ENCODE measurements at places on chromosomes 12 and 14. TPM values are rescaled to one million over a fixed set of nuclear protein-coding genes. Genes with fewer than 3 reads are reported as not detected.

Gene GPR84
- total RNA-seq: not detected

Gene TMEM233
- 0.50 TPM for total RNA-seq

Gene NKX2-8
- total RNA-seq: not detected

Gene TM9SF1
- total RNA-seq: 44.5 TPM

Gene ADCY4
- total RNA-seq: 32.9 TPM

- DNase-seq: no peak
Measured at GRCh38 chr14:81062380-81062779, 107.0 kb downstream of the TSHR start.

- no peak for DNase-seq
Measured at GRCh38 chr12:120367233-120367923, 1.6 kb downstream of the MSI1 start.

- no peak for DNase-seq
Measured at GRCh38 chr14:100267990-100268389, 29.0 kb downstream of the YY1 start.

- peak; percentile 53 for DNase-seq
Measured at GRCh38 chr12:104769144-104769561, 188.9 kb downstream of the SLC41A2 start.

- DNase-seq: no peak
Measured at GRCh38 chr12:59431266-59431665, 164.6 kb upstream of the SLC16A7 start.

DNA sequence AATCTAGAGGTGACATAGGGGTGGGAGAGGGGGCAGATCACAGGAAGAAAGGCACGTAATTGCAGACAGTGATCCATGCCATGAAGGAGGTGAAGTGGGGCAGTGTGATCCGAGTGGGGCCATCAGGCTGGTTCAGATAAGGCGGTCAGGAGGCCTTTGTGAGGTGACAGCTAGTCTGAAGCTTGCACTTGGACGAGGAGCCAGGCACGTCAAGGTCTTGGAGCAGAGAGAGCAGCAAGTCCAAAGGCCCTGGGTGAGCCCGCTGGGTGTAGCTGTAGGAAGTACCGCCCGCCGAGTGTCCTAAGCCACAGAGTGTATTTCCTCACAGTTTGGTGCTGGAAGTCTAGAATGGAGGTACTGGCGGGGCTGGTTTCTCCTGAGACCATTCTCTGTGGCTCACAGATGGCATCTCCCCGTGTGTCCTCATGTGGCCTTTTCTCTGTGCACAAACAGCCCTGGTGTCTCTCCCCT lies 23.6 kb downstream of the RHOF start:
- no peak for DNase-seq

DNA sequence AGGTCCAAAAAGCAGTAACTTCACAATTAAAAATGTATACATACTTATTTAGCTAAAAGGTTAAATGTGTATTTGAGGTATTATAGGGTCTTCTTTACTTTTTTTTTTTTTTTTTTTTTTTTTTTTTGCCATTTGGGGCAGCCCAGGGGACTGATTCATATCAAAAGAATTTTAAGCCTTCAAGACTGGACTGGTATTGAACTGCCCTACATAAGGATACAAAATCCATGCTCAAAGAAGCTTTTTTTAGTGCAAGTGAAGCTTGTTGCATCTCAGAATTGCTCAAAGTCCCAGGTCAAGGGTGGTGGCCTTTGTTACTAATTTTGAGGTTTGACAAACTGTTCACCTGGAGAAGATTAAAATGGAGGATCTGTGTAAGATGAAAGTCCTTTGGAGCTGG lies 124.0 kb downstream of the APAF1 start:
- DNase-seq: no peak

GRCh38 chr12:25056486-25057130 lies 107.7 kb upstream of the BCAT1 start:
- no peak for DNase-seq

DNA sequence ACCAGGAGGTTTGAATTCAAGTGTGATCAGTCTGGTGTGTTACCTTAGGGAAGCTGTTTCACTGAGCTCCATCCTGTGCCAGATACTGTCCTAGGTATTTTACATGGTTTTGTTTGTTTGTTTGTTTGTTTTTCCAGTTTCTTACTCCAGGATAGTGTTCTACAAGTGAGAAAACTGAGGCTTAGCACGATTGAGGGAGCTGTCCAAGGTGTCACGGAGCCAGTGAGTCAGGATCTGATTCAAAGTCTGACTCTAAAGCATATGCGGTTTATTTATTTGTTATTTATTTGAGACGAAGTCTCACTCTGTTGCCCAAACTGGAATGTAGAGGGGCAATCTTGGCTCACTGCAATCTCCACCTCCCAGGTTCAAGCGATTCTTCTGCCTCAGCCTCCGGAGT lies 79.7 kb upstream of the GNG2 start:
- DNase-seq: no peak

DNA sequence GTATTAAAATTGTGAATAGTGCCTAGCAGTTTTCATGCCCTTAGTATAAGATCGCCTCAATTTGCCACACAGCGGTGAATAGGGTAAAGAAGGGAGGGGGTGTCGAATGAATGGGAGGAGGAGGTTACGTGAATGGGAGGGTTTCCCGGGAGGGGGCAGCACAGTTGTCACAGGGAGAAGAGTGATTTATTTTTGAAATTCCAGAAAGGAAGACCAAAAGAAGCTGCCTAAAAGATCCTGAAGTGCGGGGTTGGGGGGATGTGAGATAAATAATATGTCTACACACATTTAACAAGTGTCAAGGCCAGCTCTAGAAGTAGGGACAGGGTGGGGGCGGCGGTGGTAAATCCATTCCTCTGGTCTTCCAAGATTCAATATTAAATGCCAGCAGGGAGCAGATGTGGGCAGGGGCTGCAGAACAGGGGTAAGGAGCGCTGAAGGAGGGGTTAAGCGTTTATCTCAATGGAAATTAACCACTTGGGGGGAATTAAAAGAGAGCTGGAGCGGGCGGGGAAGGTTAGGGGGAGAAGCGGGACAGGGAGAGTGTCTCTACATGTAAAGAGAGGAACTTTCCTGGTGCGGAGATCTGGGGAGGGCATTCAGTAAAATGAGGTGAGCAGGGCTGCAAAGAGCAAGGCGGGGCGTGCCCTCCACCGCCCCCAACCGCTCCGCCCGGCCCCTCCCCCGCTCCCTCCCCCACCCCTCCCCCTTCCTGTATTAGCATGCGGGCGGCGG lies 867 bp downstream of the C12orf42 start:
- DNase-seq: no peak

- no peak for DNase-seq
Measured at GRCh38 chr12:62693376-62694050, 226.9 kb downstream of the MON2 start.

GRCh38 chr12:107906707-107907106 lies 132.2 kb downstream of the ASCL4 start:
- DNase-seq: no peak

DNA sequence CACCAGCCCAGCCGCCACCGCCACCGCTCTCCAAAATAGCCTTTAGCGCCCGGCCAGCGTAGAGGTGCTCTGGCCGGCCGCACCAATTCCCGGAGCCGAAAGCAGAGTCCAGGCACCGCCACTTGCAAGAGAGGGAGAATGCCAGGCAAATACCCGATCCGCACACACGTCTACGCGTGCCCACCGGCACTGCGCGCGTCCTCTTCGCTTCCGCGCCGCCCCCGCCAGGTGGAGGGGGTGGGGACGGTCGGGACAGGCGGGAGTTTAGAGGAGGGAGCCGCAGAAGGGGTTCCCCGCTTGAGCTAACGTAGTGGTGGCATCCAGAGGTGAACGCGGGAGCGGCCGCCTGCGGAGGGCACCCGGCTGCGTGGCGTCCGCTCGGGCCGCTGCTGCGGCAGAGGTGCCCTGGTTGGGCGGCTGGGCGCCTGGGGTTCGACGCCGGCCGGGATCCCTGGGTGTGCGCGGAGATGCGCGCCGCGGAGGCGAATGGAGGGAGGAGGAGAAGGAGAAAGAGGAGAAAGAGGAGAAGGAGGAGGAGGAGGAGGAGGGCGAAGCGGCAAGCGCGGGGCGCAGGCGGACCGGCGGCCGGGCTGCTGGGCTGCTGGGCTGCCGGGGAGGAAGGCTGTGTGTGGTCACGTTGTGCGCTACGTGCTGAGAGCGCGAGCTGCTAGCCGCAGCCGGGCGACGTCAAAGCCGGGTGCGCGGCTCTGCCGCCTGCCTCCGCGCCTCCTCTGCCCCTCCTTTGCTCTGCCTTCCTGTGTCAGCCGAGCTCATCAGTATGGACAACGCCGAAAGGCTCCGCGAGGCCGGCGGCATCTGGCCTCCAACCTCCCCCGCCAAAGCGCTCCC lies at the start of gene MDGA2:
Gene MDGA2, minus strand, starts transcription at position 140 of the 849 bp plus-strand sequence.
- DNase-seq: no peak

DNA sequence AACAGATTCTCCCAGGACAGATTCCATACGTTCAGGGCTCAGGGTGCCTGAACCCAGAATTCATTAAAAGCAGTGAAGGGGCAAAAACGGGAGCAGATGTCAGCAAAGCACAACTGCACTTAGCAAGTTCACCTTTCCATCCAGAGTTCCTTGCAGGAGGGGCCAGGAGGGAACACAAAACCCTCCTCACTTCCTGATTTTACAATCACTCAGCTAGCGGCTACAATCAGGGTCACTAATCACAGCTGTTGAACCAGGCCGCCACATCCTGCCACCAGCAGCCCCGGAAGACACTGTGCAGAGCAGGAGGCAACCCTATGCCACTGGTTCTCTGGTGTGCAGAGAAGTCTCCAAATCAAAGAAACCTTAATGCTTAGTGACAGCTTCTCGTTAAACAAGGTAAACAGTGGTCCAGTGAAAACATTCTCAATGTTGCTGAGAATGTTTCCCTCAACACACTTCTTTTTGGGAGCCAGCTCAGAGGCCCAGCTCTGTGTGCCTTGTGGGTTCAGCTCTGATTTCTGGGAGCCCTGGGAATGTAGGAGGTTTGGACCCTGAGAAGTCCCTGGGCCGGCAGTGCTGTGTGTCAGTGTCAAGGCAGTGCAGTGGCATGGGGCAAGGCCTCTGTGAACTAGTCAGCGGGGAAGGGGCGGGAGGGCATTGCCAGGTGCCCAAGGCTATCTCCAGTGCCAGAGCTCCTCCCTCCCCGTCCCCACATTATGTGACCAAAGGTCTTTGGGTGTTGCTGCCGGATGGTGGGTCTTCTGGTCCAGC lies 54.5 kb downstream of the VCPKMT start:
- DNase-seq: no peak

DNA sequence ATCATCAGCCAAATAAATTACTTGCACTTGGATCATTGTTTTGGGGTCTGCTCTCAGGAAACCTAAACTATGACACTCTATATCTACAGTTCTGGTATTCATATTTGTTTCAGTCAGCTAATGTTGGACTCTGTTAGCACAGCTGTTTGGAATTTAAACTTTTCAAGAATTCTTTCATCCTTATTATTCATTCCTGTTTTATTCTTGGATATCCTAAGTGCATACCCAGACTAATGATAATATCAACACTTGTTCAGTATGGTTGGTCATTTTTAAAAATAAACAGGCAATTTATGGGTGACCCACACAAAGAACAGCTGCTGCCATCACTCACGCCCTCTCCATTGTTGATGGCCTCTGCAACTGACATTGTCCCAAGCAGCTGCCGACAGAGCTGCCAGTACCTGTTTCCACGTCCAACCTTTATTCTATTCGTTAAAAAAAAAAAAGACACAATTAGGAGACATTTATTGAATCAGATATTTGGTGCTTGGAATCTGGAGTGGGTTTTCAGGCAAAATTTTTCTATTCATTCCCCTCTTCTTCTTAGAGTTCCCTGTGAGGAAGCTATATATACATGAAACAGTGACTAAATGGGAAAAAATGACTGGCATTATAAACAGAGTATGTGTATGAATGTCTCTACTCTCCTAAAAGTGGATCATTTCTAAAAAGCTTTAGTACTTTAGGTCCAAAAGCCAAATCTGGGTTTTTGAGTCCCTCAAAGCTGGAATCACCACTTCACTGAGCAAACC lies 252.1 kb upstream of the NAV3 start:
- DNase-seq: no peak

GRCh38 chr14:71716041-71716772 lies 216.0 kb upstream of the RGS6 start:
- DNase-seq: no peak

DNA sequence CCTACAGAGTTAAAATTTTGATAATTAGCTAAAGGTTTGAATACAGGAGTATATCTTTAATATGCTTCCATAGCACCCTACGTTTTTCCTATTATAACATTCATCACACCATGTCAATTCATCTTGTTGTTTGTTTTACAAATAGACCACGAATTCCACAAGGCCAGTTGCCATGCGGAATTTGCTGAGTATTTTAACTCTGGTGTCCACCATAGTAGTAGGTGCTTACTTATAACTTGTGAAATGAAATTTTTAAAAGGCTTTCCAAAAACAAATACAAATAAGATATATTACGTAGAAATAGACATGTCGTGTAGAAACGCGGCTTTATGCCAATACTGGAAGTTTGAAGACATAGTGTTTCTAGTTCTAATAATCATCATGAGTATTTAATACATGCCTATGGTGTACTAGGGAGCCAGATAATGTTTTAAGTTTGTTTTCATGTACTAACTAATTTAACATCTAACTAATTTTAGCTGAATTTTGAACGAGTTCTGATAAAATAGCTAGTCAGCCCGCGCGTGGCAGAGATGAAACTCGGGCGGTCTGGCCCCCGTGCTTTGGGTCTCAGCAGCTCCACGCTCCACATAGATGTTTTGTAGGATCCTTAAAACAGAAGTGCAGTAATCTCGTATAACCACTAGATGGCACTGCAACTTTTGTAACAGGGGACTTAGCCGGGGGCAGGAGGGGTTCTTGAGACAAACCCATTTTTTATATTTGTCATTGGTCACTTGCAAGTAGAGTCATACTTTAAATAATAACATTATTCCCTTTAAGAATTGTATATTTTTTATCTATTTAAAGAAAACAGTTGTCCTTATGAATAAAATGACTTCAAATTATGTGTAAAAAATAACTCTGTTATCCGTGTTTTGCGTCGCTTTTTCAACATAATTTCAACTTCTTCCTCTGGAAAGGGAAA lies 10.2 kb downstream of the CD69 start:
- DNase-seq: no peak

DNA sequence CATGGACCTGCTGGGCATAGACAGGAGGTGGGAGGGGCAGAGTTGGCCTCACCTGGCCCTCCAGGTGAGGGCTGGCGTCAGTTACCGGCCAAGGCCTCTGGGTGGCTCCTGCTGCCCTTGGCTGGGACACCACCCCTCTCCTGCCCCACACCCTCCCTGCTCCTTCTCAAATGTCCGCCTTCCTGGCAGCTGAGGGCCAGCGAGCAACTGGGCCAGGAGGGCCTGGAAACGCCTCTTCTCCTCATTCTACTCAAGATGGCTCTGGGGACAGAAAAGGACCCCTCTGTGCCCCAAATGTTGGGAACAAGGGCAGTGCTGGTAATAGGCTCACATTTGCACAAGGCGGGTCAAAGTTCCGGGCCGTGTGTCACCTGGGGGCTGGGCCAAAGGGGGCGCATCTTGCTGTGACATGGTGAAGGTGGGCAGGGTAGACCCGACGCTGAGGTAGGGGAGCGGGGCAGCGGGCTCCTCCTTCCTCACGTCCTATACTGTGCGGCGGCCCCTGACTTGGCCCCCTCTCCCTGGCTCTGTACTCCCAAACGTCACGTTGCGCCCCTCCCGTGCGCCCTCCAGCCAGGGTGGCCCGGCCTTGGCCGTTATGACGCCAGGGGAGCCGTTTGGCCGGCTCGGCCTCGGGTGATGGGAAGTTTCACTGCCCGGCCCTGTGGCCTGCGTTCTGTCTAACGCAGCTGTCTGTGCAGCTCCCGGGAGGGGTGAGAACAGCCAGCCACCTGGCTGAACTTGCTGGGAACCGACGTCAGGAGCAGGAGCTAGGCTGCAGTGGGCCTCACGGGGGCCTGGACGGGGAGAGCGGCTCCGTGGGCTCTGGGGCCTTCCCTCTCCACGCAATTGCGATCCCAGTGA lies 18.0 kb upstream of the DLK1 start:
- no peak for DNase-seq
